ENCODE measurements at places on chromosomes 2 and 18.

DNA sequence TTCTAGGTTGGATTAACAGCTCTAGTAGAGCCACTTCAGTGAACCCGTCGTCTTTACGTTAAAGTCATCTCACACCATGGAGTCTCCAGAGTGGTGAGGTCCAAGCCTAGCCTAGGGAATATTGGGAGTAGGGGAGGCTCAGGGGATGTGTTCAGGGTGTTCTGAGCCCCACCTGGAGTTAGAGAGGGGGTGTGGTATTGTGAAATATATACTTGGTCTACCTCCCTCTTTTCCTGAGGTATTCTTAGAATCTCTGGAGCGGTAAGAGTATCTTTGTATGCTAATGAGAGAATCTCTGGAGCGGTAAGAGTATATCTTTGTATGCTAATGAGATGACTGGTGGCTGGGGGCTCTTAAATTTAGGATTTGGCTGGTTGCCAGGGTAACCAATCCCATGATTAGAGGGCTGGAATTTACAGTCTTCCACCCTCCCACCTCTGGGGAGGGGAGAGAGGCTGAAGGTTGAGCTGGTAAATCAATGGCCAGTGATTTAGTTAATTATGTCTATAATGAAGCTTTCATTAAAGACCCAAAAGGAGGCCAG is 69.5 kb downstream of the INPP4A start:
- DNase-seq = no peak

DNA sequence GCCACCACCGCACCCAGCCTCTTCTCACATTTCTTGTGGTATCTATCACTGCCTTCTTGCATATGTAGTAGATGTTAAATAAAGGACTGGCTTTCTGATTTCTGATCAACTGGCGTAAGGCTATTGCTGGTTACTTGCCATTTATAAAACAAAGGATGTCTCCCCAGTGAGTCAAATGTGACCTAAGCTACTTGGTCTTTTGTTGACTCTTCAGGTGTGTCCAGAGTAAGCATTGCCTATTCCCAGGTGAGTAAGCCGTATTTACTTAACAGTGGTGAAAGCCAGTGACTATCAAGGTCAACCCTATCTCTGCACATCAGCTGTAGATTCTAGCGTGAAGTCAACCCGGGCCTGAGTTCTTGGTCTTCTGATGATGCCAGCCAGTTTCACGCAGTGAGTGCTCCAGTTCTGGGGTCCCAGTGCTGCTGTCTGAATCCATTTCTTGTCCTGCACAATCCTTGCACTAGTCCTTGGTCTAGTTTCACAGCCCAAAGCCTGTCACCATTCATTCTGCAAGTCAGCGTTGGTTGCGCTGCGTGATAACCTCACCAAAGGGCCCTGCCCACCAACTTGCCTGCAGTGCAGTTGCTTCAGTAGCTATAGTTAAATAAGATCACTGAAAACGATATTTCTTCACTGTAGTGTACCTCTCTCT is 120.2 kb downstream of the GBX2 start:
- DNase-seq = peak; percentile 52

DNA sequence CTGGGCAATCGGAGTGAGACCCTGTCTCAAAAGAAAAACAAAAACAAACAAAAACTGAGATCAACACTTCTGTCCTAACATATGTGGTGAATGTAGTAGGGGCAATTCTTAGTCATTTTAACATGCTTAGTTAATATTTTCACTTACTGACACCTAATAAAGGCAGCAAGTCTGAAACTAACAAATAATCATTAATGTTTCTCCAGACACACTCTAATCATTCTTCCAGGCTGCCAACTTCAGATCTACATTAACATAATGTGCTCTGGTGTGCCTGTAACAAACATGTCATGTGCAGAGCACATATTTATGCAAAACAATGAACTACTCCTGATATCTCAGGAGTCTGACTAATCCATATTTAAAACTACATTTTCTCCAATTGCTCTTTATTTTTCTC is 6.0 kb downstream of the KRCC1 start:
- DNase-seq = no peak

- peak; percentile 100 for DNase-seq
Observed at GRCh38 chr2:183078464-183079138, at the start of gene DUSP19. TSS of gene DUSP19 (plus strand) at chr2:183078747. CDS start at chr2:183078934, 187 bp downstream.

- DNase-seq = peak; percentile 81
Observed at GRCh38 chr2:176140513-176141317, 10.6 kb upstream of the HOXD4 start.

DNA sequence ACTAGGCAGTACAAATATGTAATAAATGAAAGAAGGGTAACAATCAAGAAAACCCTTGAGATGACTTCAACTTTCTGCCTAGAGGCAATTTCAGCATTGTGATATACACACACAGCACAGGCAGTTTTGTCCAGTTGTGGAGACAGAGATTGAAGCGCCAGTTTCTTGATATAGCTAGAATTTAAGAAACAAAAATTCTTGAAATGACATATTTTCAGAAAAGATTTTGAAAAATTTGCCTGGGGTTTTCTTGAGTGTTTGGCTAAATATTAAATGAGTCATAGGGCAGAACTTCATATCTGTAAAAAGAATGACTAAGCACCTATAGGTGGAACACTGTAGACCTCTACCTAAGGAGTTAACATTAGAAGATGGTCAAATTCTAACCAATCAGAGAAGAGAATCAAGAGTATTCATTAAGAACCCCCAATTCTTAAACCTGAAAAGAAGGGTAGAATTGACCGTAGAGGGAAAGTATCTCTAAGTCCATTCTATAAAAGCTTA is 1266.8 kb upstream of the TMEFF2 start:
- peak; percentile 12 for DNase-seq

- DNase-seq = peak; percentile 21
Observed at GRCh38 chr2:97870396-97870843, 125.3 kb downstream of the TMEM131 start.

GRCh38 chr2:170227951-170228350 is 50.0 kb downstream of the MYO3B start:
- no peak for DNase-seq

DNA sequence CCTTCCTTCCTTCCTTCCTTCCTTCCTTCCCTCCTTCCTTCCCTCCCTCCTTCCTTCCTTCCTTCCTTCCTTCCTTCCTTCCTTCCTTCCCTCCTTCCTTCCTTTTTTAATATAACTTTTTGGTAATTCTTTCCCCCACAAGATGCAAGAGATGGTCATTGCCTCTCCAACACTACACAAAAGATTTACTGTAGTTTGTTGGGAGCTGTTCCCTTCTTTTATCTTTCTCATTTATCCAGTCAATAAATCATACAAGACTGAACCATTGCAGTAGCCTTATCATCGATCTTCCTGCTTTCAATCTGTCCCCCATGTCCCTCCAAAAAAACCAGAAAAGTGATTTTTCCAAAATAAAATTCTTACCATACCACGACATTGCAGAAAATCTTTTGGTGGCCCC is 8.2 kb downstream of the APCDD1 start:
- DNase-seq = no peak

DNA sequence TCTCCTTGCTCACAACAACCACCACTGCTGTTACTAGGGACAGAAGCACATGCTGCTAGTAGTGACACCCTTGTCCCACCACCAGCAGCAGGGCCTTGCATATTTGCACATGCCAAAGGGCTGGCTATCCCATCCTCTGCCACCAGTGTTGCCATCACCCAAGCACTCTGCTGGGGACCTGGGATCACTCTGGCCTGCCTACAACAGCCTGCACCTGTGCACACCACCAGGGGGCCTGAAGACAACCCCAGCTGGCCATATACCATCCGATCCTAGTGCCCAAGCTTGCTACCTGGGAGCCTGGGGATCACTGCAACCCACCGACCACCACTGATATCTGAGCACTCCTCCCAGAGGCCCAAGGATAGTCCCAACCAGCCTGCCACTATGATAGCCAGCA is 99.9 kb upstream of the FANCL start:
- no peak for DNase-seq

DNA sequence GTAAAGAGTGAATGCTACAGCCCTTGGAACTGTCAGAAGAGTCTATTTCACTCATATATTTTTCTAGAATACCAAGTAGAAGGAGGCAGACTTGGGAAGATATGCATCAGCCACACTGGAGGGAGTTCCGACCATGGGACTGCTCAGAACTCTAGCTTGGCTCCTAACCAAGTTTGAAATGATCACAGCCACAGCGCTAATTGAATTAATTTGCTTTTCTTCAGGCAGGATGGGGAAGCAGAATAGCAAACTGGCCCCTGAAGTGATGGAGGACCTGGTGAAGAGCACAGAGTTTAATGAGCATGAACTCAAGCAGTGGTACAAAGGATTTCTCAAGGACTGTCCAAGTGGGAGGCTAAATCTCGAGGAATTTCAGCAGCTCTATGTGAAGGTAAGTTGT is 51.4 kb downstream of the VSNL1 start:
- DNase-seq = no peak

GRCh38 chr2:65397122-65397521 is 35.3 kb downstream of the SPRED2 start:
- DNase-seq = no peak

- no peak for DNase-seq
Observed at GRCh38 chr2:128372621-128373341, 54.1 kb upstream of the HS6ST1 start.

- no peak for DNase-seq
Observed at GRCh38 chr2:12950957-12951656, 234.4 kb downstream of the TRIB2 start.

DNA sequence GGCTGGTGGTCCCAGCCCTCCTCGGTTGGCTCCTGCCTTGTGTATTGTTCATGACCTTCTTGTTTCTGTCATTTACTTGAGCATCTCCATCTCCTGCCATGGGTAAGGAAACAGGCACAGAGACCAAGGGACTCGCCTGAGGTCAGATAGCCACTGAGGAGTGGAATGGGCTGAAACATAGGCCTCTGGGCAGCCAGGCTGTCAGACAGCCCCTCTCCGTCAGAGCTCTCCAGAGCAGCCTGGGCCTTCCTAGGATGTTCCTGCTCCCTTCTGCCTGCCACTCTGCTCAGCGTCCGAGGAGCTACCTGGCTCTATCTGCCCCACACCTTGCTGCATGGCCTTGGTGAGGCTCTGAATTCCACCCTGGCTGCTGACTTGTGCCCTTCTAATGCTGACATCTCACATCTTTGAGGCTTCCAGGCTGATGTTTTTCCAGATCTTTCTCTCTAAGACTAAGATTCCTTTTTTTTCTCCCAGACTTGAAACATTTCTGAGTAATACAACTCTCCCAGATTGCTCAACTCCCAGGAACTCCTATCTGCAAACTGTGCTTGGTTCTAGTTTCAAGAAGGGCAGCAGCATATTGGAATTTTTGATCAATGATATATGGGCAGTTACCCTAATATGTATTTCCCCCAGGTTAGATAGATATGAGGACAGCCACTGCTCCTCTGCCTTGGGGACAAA is 67.7 kb downstream of the MCFD2 start:
- DNase-seq = no peak

DNA sequence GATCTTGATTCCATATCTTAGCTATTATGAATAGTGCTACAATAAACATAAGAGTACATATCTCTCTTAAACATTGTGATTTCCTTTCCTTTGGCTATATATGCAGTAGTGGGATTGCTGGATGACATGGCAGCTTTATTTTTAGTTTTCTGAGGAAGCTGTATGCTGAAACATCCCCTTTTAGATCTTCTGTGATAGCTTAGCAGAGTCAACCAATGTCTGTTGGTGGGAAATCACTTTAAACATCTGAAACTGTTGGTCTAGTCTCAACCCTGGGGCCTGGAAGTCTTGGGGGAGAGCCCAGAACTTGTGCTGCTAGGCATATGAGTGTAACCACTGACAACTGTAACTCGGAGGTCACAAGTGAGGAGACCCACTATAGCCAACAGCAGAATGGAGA is 378.6 kb upstream of the SLC14A2 start:
- no peak for DNase-seq

- no peak for DNase-seq
Observed at GRCh38 chr18:62030091-62030985, 137.5 kb upstream of the RNF152 start.

DNA sequence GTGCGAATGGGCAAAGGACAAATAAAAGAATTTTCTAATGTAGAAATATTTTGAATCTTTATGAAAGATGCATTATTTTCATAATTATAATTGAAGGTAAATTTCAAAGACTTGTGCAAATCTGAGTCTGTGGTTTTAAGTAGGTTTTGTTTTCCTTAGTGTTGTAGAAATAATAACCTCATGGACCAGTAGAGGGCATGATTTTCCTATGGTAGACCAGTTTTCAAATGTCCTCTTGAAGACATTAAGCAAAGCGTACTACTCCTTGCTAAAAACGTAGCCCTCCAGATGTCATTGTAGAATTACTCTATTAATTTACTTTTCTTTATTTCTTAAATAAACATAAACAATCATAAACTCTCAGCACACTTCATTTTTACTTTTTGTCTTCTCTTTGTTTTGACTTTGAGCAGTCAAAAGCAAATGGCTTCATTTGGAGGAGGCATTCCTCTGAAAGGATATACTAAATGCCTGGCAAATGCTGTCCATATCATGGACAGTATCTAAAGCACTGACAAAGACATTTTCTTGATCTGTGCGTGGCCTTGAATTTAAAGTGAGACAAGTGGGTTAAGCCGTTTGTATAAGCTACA is 85.8 kb upstream of the FAM237A start:
- DNase-seq = peak; percentile 60

DNA sequence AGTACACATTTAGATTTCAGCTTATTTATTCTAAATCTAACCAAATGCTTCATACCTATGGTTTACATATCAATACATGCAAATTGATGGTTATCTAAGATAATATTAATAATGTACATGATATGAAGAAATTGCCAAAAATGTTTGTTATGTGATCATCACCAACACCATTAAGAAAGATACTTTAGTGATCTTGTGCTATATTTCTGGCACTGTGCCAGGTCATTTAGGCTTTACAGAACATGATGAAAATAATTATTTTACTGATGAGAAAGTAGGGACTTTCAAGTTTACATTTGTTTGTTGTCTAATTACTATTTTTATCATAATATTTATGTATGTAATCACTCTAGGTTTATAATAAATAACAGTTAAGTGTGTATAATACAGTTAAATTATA is 158.3 kb downstream of the GULP1 start:
- DNase-seq = peak; percentile 2

- no peak for DNase-seq
Observed at GRCh38 chr18:5543773-5544389, at the start of gene EPB41L3. TSS of gene EPB41L3 (minus strand) at chr18:5543997. CDS start at chr18:5489183, 54,814 bp downstream.

DNA sequence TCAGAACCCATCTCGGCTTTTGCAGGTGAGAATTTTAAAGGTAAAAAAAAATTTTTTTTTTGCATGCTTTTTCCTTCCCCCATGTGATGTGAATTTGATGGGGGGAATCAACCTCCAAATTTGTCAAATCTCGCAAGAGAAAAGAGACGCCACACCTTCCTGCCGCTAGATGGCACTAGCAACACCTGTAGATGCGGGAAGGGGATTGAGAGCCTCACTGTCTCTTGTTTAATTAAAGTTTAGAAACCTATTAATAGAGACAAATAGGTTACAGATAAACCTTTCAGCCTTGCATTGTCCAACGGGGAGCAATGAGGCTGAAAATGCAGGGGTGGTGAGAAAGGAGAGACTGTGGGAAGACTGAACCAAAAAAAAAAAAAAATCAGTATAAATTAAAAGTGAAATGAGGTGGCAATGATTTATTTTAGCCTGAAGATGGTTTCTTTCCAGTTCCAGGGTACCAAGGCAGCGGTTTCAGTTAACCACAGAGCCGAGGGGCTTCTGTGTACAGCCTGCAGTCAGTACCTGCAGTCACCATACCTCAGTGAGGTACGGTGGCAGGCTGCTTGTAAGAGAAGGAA is 84.6 kb downstream of the NRP2 start:
- peak; percentile 71 for DNase-seq

All from HT-29 (cell line).